GM04504 (cell line): ENCODE measurements at places on chromosomes 7 and 10.

DNA sequence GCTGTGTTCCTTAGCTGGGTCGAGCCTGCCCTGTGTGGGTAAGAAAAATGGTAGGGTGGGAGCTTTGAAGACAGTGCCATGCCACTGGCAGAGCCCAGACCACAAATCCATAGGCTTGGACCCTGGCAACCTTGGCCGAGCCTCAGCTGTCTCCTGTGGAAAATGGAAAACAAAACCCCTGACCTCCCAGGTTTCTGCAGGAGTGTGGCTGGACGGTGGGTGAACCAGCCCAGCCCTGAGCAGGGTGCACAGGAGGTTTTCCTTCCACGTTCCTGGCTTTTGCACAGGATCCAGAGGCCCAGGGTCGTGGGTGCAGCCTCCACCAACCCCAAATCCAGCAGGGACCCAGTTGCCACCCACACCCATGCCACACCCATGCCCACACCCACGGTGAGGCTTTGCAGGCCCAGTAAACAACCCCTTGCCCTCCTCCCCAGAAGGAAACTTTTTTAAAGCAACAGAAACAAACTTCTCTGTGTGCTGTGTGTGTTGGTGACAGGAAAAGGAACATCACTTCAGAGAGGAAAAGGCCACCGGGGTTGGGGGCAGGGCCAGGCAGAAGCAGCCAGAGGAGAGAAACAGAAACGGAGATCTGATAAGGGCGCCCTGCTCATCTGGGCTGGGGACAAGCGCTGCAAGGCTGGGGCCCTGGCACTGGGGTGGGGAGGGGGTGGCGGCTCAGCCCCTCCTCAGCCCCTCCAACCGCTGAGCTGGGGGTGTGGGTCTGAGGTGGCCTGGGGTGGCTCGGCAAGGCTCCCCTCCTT is 20.7 kb upstream of the ZMIZ1 start:
- no peak for DNase-seq

DNA sequence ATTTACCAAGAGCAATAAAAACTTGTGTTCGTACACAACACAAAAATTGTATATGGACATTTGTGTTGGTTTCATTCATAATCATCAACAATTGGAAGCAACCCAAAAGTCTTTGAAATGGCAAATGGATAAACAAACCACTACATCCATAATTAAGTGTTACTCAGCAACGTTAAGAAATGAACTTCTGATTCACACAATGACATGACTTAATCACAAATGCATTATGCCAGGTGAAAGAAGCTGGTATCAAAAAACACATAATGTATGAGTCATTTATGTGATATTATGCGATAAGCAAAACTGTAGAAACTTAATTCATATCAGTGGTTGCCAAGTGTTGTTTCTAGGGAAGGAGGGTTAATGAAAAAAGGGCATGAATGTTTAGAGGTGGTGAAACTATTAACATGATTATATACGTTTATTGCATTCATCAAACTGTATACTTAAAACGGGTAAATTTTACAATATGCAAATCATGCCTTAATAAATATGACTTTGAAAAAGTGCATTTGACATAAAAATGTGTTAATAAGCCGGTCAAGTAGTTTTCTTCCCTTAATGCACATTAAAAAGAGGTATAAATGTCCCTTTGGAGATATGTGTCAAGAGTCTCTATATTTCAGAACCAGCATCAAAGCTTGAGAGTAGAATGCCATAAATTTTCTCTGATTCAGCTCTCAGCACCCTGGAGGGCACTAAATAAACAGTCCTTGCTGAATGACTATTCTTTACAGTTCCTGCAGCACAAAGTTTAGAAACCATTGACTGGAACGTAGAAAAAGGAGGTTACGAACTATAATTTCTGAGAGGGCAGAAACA is 84.8 kb upstream of the GRM3 start:
- DNase-seq = no peak

GRCh38 chr7:113217314-113217713 is 99.0 kb upstream of the SMIM30 start:
- no peak for DNase-seq

DNA sequence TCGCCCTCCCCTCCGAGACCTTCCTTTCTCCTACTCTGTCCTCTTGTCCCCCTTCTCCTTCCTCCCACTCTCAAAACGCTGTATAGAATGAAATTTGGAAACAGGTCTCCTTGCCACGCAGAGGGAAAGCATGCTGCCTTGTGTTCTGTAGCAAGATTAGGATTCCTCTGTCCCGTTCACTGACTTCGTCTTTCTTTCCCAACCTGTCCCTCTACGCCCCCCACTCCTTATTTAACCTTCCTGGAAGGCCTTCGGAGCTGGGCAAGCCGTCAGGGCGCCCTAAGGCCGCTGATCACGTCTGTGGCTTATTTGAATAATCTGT is 1.3 kb downstream of the HOXA9 start:
- DNase-seq = no peak

- no peak for DNase-seq
These were observed 15.1 kb downstream of the FEZF1 start for GRCh38 chr7:122289426-122289825.

DNA sequence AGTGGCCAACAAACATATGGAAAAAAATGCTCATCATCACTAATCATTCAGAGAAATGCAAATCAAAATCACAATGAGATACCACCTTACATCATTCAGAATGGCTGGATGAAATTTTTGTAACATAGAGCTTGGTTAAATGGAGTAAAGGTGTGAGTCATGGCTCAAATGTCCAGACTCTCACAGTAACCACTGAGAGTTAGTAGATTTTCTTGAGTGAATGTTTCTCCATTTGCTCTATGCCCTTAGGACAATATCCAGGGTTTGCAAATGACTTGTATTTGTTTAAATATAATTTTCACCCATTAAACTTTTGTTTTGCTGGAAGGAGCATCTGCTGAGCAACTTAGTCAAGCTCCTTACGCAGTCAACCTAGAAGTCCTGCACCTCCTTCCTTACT is 967.2 kb downstream of the XPNPEP1 start:
- DNase-seq = no peak

- DNase-seq = no peak
These were observed 27.1 kb upstream of the AKAP9 start for GRCh38 chr7:91913612-91914011.

DNA sequence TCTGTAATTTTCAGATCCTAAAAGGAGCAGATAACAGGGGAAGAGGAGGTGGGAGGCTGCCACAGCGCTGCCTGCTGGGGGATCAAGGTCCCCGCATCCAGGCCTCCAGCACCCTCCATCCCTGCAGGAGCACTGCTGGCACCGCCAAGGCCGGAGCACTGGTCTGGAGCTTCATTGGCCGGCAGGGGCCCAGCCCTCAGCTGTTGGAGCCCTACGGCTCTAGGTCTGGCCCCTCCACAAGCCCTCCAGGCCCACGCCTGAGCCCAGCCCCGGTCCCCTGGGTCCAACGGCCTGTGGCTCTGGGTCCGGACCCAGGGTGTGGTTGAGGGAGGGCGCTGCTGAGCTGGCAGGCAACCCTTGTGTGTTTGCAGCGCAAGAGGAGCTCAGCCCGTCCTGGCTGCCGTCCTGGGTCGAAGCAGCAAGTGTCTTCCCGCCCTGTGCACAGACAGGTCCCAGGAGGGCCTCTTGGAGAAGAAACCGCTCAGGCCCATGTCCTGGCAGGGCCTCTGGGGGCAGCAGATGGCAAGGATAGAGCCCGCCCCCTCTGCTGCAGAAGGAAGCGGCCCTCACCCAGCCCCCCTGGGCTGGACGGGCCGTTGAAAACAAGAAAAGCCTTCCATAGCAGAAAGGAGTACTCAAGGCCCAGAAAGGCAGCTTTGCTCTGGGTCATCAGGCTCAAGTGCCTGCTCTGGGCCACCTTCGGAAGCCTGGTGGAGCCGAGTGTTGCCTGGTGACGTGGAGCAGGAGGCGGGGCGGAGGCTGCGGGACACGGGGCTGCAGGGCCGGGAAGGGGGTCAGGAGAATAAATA is 54.3 kb upstream of the TNRC18 start:
- DNase-seq = no peak

GRCh38 chr7:118902600-118902999 is 678.1 kb downstream of the ANKRD7 start:
- DNase-seq = no peak
